Neural progenitor cell (in vitro differentiated cells): ENCODE measurements at places on chromosomes 4 and X. TPM values are rescaled to one million over a fixed set of nuclear protein-coding genes. Genes with fewer than 3 reads are reported as not detected.

DNA sequence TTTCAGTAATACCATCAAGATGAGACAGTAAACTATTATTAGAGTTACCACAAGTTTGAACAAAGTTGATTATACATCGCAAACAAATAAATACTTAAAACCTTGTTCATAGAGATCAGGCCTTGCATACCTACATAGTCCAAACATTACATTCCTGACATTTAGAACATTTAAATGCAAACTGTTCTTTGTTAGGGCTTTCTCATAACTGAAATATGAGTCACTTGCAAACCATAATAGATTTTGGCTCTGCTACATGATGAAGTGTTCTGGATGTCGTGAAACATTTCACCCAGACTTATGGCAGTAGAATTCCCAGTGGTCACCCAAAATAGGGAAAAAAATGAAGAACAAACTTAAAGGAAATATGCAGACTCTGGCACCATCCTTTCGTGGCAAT, 75.0 kb downstream of the FAT4 start:
- no peak for DNase-seq
- no peaks in the 10 kb centered on the region for H3K4me1 ChIP-seq
- H3K36me3 ChIP-seq: no peaks in the 10 kb centered on the region
- no peaks in the 10 kb centered on the region for H3K27me3 ChIP-seq
- H3K27ac ChIP-seq: no peak overlapping the region

- DNase-seq: peak; percentile 34
- H3K27ac ChIP-seq: no peak overlapping the region
- no peaks in the 10 kb centered on the region for H3K27me3 ChIP-seq
- no peaks in the 10 kb centered on the region for H3K4me1 ChIP-seq
Measured at GRCh38 chr4:77430847-77431246, 174.8 kb upstream of the CXCL13 start.

GRCh38 chr4:87461281-87461700, 38.9 kb downstream of the NUDT9 start:
- H3K36me3 ChIP-seq: peaks cover 5% of the 10 kb centered on the region
- H3K27ac ChIP-seq: no peak overlapping the region
- H3K27me3 ChIP-seq: no peaks in the 10 kb centered on the region
- DNase-seq: no peak

GRCh38 chr4:41125558-41126311, 88.6 kb downstream of the APBB2 start:
- H3K36me3 ChIP-seq: no peaks in the 10 kb centered on the region
- no peaks in the 10 kb centered on the region for H3K27me3 ChIP-seq
- H3K27ac ChIP-seq: no peak overlapping the region
- H3K4me1 ChIP-seq: peaks cover 23% of the 10 kb centered on the region
- H3K4me3 ChIP-seq: no peak overlapping the region

GRCh38 chr4:3911252-3911856, 145.2 kb downstream of the ADRA2C start:
- H3K27me3 ChIP-seq: no peaks in the 10 kb centered on the region
- no peak for DNase-seq
- no peak overlapping the region for H3K4me3 ChIP-seq
- no peak overlapping the region for H3K27ac ChIP-seq
- H3K36me3 ChIP-seq: no peaks in the 10 kb centered on the region

- no peak for DNase-seq
- H3K4me3 ChIP-seq: no peak overlapping the region
- peaks cover 27% of the 10 kb centered on the region for H3K4me1 ChIP-seq
Measured at GRCh38 chr4:1021386-1022050, 10.1 kb downstream of the FGFRL1 start.

- H3K27me3 ChIP-seq: no peaks in the 10 kb centered on the region
- H3K27ac ChIP-seq: no peak overlapping the region
- H3K4me3 ChIP-seq: no peak overlapping the region
- H3K4me1 ChIP-seq: no peaks in the 10 kb centered on the region
Measured at GRCh38 chr4:107330916-107331315, 294.8 kb upstream of the DKK2 start.

DNA sequence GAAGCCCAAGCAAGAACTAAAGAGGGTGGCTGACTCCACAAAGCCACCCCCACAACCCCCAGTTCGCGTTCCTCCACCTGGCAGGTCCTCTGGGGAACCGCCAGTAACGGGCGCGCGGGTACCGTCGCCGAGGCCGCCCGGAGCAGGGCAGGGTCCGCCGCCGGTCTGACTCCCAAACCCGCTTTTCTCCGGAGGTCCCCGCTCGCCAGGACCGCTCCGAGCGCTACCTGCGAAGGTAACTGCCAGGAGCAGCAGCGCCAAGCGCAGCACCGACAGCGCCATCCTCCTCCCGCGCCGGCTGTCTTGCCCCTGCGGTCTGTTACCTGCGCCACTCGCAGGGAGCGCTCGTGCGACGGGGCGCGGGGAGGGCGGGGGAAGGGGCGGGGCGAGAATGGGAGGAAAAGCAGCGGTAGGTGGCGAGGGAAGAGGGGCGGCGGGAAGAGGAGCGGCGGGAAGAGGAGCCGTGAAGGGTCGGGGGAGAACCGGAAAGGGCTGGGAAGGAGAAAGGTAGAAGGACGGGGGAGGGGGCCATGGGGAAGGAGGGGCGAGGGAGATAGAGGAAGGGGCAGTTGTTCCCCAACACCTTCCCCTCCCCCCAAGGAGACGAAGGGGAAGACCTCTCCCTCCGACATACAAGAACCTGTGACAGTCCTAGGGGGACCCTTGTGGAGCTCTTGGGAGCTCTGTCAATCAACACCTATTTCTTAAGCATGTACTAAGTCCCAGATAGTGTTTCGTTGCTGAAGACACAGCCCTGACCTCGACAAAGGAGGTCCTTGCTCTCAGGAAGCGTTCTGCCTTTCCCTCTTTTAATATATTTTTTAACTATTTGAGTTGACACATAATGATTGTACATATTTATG, at the start of gene SPINK2:
SPINK2 (minus strand) TSS at position 321 of the 863 bp plus-strand sequence; CDS start at position 282, 39 bp downstream.
- peaks cover 5% of the 10 kb centered on the region for H3K4me1 ChIP-seq
- peak within 1 kb of the TSS; percentile 69 for H3K4me3 ChIP-seq
- peaks cover 43% of the 10 kb centered on the region for H3K27me3 ChIP-seq

DNA sequence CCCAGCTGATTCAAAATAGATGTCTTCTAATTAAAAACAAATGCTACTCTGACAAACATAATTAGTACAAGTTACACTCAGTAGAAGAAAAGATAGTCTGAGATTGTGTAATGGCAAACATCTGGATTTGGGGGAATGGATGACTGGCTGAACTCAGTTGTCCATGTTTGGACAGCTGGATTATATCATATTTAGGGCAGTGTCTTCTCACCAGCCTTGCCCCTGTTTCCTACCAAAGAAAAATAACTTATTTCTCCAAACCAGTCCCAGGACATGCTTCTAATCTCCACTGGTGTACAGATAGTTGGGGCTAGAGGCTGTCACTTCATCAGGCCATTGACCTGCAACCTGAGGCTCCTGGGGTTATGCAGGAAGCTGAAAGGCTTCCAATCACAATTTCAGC, 237.3 kb downstream of the USP46 start:
- H3K36me3 ChIP-seq: no peaks in the 10 kb centered on the region
- H3K27me3 ChIP-seq: no peaks in the 10 kb centered on the region
- no peak overlapping the region for H3K27ac ChIP-seq

- peak; percentile 97 for DNase-seq
- peaks cover 6% of the 10 kb centered on the region for H3K4me1 ChIP-seq
- peak within 1 kb of the TSS; percentile 71 for H3K4me3 ChIP-seq
Measured at GRCh38 chrX:48003758-48004457, at the start of gene ZNF182. Gene ZNF182 (minus strand): TSS chrX:48003989. CDS start chrX:48002609, 1,380 bp downstream.

DNA sequence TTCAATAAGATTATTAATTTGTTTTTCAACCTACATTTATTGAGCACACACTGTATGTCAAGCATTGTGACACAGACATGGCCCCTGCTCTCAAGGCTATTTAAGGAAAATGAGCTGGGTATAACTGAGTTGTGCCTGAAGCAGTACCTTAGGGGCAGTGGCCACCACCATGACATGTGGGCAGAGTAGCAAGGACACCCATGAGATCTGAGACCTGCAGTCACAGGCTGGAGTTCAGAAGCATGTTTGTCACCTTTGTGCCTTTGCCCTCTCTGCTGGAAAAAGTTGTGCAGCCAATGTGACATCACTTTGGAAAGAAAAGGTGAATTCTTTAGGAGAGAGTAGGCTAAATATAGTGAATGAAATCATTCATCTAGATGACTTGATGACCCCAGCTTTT, 501.3 kb downstream of the BCOR start:
- no peak for DNase-seq
- no peaks in the 10 kb centered on the region for H3K4me1 ChIP-seq
- H3K36me3 ChIP-seq: no peaks in the 10 kb centered on the region
- no peak overlapping the region for H3K27ac ChIP-seq
- H3K27me3 ChIP-seq: no peaks in the 10 kb centered on the region

CCDC149 gene
- 3.4 and 5.0 TPM in 2 replicates for total RNA-seq

TRIM60 gene
- total RNA-seq: not detected in 2 replicates

ZXDB gene
- total RNA-seq: 8.3 and 9.7 TPM in 2 replicates

SHROOM4 gene
- total RNA-seq: 3.0 TPM in 2 replicates

- peaks cover 19% of the 10 kb centered on the region for H3K4me1 ChIP-seq
- H3K36me3 ChIP-seq: no peaks in the 10 kb centered on the region
- DNase-seq: no peak
- no peak overlapping the region for H3K27ac ChIP-seq
Measured at GRCh38 chr4:61953386-61953785, 753.3 kb downstream of the ADGRL3 start.

DNA sequence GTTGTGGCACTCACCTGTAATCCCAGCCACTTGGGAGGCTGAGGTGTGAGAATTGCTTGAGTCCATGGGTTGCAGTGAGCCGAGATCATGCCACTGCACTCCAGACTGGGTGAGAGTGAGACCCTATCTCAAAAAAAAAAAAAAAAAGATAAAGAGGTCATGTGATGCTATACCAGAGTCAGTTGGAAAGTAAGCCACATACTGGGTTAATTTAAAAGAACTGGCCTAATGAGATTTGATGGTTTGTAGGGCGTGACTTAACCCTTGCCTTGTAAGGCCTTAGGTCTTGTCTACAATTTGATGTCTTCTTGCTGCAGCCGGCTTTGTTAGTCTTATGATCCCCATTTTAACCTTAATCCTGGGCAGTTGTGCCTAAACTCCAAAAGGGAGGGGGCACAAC, 5.2 kb downstream of the MGST2 start:
- no peak overlapping the region for H3K4me3 ChIP-seq
- H3K36me3 ChIP-seq: no peaks in the 10 kb centered on the region

GRCh38 chrX:11337292-11338009, 44.2 kb downstream of the AMELX start:
- no peaks in the 10 kb centered on the region for H3K36me3 ChIP-seq
- no peaks in the 10 kb centered on the region for H3K4me1 ChIP-seq
- no peak overlapping the region for H3K4me3 ChIP-seq
- no peak for DNase-seq
- H3K27me3 ChIP-seq: no peaks in the 10 kb centered on the region

ALAS2 gene
- 0.31 TPM in 1 of 2 replicates, not detected in the other for total RNA-seq

DUX4 gene
- not detected in 2 replicates for total RNA-seq

DNA sequence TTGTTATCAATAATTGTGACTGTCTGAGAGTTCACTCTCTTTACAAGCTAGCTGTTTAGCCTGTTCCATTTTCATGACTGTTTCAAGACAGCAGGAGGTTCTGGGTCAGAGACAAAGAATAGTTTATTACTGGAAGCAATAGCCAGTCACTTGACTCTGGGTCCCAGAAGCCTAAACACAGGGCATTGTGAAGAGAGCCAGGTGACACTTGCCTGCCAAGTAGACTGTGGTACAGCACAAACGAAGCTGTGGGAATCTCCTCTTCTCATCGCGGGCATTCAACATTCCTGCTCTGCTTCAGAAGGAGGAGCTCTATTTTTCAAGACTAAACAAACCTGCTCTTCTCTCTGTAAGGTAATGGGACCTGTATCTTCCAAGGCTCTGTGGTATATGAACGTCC, 485.1 kb downstream of the TRIML1 start:
- no peak overlapping the region for H3K27ac ChIP-seq
- no peaks in the 10 kb centered on the region for H3K4me1 ChIP-seq
- H3K4me3 ChIP-seq: no peak overlapping the region
- no peaks in the 10 kb centered on the region for H3K27me3 ChIP-seq
- no peaks in the 10 kb centered on the region for H3K36me3 ChIP-seq

DNA sequence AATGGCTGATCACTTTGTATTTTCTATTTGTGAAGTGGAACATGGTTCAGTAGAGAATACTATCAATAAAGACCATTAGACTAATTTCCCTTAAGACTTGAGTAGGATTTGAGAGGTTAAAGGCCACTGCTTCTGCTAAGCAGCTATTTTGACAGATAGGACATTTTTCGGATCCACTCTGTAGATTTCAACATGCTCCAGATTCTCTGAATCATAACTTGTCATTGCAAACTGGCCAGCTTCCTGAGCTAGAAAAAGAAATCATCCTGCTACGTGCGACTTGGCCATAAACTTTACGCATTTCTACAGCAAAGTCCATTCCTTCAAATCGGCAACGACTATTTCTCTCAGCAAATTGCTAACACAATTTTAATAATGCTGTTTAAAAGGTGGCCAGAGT, 55.2 kb downstream of the MGST2 start:
- H3K4me3 ChIP-seq: no peak overlapping the region
- H3K27me3 ChIP-seq: peaks cover 4% of the 10 kb centered on the region
- H3K36me3 ChIP-seq: no peaks in the 10 kb centered on the region
- no peaks in the 10 kb centered on the region for H3K4me1 ChIP-seq
- no peak overlapping the region for H3K27ac ChIP-seq
- no peak for DNase-seq

HMX1 gene
- total RNA-seq: 0.19 TPM in 1 of 2 replicates, not detected in the other

GRCh38 chr4:70734971-70735370, 13.2 kb downstream of the RUFY3 start:
- no peaks in the 10 kb centered on the region for H3K36me3 ChIP-seq
- DNase-seq: no peak
- H3K27ac ChIP-seq: no peak overlapping the region
- H3K4me1 ChIP-seq: peaks cover 22% of the 10 kb centered on the region
- H3K4me3 ChIP-seq: no peak overlapping the region
- H3K27me3 ChIP-seq: no peaks in the 10 kb centered on the region

VCX2 gene
- not detected in 2 replicates for total RNA-seq

MAGEC1 gene
- not detected in 2 replicates for total RNA-seq

DNA sequence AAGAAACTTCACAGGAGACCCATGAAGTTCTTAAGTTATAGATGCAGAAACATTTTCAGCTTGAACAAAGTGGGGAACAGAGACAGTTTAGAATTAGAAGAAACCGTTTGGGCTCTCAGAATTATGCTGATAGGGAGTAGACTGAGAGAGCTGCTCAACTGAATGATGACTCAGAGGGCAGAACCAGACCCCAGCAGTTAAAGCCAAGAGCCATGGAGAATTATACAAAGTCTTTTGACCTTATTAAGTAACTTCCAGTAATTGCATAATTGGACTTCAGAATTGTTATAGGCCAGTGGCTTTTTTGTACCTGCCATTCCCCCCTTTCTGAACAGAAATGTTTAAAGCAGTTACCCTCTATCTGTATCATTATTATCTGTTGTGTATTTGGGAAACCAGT, 642.1 kb downstream of the CCSER1 start:
- no peak for DNase-seq
- no peaks in the 10 kb centered on the region for H3K4me1 ChIP-seq
- H3K4me3 ChIP-seq: no peak overlapping the region
- H3K36me3 ChIP-seq: no peaks in the 10 kb centered on the region
- no peak overlapping the region for H3K27ac ChIP-seq

DNA sequence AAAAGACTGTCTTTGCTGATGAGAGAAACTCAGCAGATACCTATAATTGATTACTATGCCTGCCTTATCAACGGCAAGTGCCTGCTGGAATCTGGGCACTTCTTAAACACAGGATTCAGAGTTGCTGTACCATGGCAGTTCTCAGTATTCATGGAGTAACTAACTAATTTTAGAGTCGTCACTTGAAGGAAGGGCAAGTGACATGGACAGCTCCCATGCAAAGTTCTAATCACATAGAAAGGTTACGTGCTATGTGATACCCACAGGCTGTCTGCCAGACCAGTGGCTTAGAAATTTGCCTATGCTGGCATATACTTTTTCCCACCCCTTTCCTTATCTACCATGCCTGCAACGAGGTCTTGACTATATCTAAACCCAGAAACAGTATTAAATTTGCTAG, 931.1 kb upstream of the TENM3 start:
- DNase-seq: no peak
- H3K36me3 ChIP-seq: no peaks in the 10 kb centered on the region
- H3K4me3 ChIP-seq: no peak overlapping the region
- peaks cover 16% of the 10 kb centered on the region for H3K4me1 ChIP-seq
- H3K27ac ChIP-seq: no peak overlapping the region
